Type B pancreatic cell (in vitro differentiated cells): ENCODE measurements at places on chromosomes 13 and 19. TPM values are rescaled to one million over a fixed set of nuclear protein-coding genes. Genes with fewer than 3 reads are reported as not detected.

GRCh38 chr19:13121551-13122274, 3.6 kb downstream of the NACC1 start:
- no peak for DNase-seq

DNA sequence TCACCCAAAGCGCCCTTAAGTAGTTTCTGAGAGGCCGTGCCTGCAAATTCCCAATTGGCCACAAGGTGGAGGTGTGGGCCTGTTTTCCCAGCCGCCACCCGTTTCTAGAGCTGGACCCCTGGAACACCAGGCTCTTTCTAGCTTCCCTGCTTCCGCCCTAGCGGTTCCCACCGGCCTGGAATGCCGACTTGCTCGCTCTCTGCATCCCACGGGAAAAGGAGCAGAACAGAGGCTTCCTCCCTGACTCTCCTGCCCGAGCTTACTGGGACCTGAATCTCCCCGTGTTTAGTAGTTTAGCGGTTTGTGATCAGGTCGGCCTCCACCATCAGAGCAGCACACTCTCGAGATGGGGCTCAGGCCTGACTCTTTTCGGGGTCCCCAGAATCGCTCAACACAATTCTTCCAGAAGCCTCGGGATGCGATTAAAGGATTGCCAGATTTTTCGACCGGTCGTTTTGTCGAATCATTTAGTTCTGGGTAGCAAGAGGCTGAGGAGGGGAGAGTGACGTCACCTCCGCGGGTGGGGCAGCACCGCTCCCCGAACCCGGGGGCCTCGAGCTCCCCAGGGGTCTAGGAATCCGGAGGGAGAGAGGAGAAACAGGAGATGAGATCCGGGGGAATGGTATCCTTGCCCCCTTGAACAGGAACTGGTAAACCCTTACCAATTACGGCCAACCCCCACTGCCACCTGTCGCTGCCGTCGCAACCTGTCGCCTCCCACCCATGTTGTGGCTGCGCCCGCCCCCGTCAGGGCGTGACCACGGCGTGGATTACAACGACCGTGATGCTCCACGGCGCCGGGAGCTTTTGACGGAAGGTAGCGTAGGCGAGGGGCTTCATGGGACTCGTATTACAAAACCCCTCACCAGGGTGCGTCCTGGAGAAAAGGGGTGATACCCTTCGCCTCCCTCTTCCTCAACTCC, 8.0 kb downstream of the NAPSA start:
- DNase-seq = no peak

- DNase-seq = no peak
Observed at GRCh38 chr19:33247441-33247819, 21.8 kb upstream of the SLC7A10 start.

GRCh38 chr19:29287061-29287460, 74.1 kb upstream of the UQCRFS1 start:
- no peak for DNase-seq

DNA sequence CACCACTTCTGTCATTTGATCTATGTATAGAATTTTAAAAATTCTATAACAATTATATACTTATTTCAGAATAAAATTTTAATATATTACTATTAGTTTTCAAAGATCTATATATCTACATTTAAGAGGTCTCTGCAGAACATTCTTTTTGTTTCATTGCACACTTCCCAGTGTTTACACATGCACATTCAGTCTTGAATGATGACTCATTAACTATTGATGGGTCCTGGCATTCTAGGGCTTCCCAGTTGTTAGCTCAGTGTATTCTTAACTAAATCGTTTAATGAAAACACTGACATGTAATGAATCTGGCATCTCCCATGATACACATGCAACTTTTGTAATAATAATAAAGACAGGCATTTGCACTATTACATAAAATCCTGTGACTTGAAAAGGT, 324.6 kb downstream of the KLF12 start:
- no peak for DNase-seq

- no peak for DNase-seq
Observed at GRCh38 chr19:2355168-2356035, 4.7 kb upstream of the TMPRSS9 start.

GRCh38 chr19:8515317-8515716, 1.4 kb upstream of the ZNF414 start:
- DNase-seq = no peak

- no peak for DNase-seq
Observed at GRCh38 chr19:1837625-1838105, 10.6 kb downstream of the REXO1 start.

Gene POU2F2
- total RNA-seq = 0.57 and 1.7 TPM in 2 replicates
